ENCODE measurements at places on chromosomes 16 and 17.

DNA sequence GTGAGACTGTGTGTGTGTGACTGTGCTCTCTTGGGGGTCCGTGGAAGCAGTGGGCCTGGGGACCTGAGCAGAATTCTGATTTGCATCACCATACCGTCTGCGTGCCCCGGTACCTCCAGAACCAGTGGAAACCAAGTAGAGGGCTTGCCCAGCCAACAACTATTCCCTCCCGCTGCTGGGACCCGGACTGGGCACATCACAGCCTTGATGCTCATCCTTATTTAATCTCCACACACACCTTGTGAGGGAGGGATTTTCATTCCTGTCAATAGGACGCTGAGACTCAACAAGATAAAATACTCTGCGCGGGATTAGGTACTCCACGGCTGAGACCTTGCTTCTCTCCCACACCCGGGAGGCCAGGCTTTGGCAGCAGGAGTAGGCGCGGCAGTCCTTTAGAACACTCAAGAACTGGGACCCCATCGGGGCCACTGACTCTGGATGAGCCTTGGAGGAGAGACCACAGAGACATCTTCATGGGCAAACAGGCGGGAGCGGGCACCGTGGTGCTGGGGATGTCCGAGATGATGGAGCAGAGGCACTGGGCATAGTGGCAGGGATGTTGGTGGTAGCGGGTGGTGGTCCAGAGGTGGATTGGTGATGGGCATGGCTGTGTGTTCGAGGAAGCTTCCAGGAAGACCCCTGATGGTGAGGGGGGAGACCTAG, 208.0 kb downstream of the NTN1 start:
- DNase-seq, result no peak

DNA sequence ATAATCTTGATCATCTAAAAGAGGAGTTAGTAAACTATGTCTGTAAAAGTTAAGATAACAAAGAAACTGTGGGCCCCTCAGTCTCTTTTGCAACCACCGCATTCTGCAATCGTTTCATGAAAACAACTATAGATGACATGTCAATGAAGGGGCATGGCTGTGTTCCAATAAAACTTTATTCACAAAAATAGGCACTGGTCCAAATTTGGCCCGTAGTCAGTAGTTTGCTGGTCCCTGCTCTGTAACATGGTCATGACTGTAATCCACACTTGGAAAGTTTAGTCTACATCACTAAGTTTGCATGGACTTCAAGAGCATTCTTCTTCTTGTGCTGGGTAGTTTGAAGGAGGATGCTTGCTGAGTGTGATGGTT, 299.3 kb upstream of the PSMD7 start:
- no peak for DNase-seq

- DNase-seq, result no peak
Measured at GRCh38 chr16:3021449-3022207, 1.5 kb downstream of the TNFRSF12A start.

DNA sequence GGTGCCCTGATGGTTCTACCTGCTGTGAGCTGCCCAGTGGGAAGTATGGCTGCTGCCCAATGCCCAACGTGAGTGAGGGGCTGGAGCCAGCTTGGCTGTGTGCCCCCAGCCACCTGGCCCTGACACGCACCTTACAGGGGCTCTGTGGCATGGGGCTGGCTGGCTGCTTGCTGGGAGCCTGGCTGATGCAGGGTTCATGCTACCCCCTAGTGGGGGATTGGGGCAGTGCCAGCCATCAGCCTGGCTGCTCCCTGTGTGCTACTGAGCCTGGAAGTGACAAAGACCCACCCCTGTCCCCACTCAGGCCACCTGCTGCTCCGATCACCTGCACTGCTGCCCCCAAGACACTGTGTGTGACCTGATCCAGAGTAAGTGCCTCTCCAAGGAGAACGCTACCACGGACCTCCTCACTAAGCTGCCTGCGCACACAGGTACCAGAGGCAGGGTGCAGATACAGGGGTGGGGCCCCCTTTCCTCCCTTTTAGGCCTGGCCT, 5.7 kb downstream of the GRN start:
- no peak for DNase-seq

- no peak for DNase-seq
Measured at GRCh38 chr16:11634312-11634711, 33.9 kb upstream of the SNN start.

- DNase-seq, result no peak
Measured at GRCh38 chr16:78871241-78871640, 729.3 kb downstream of the MAF start.

GRCh38 chr16:886084-886543, 84.7 kb downstream of the LMF1 start:
- DNase-seq, result no peak

DNA sequence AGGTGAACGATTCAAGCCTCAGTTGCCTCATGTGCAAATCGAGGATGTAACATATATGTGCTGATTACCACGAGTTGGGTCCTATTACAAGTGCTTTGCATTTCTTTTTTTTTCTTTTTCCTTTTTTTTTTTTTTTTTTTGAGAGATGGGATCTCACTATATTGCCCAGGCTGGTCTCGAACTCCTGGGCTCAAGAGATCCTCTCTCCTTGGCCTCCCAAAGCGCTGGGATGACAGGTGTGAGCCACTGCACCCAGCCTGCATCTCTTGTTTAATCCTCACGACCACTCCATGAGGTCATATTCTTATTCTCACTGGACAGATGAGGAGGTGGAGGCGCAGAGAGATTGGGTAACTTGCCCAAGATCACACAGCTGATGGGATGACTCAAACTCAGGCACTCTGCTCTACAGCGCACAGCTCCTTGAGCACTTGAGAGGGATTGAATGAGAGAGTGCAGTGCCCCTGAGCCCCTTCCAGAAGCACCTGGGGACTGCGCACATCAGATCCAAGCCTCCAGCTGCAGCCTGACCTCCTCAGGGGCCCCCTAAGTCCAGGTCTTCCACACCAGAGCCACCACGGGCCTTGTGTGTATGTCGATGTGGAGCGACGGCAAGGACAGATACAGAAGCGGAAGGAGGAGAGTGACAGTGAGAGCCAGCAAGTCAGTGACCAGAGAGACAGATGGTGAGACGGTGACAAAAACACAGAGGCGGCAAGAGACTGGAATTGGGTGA, 4.9 kb downstream of the STX1B start:
- DNase-seq, result no peak

Data from NCI-H2081 treated with DMSO at 0.1 percent for 48 hours (cell line).